ENCODE measurements at places on chromosomes 3 and 15.

GRCh38 chr15:36325206-36325605 lies 254.2 kb upstream of the CDIN1 start:
- no peak for DNase-seq

DNA sequence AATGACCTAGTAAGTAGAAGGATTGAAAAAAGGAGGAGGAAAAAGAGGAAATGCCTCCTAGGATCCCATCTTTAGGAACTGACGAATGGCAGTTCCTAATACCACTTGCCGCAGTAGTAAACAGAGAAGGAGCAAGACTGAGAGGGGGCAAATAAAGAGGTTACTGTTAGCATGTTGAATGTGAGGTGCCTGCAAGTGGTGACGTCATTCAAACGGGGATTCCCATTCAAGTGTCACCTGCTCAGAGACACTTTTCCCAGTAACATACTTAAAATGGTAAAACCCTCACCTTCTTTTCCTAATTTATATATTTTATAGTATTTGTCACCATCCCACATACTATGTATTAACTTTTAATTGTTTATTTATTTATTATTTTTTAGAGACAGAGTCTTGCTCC lies 178.9 kb downstream of the IL5RA start:
- no peak for DNase-seq

DNA sequence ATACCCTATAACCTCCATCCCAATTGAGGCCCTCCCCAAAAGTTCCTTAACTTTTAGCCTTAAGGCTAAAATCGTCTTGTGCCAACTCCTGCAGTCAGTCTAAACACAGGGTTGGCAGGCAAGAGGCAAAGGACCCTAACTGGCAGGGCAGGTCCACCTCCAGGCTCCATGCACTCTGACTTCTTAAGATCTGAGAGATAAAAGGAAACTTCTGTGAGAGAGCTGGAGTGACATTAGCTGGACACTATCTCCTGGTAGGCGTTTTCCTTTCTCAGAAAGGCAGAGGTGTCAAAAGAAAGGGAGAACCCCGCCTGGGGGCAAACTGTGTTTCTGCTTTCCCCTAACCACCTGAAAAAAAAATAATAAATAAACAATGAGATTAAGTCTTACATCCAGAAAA lies 3.6 kb downstream of the CHSY1 start:
- DNase-seq = no peak

- DNase-seq = no peak
These were observed 31.7 kb downstream of the ATP2B2 start for GRCh38 chr3:10473581-10474274.

DNA sequence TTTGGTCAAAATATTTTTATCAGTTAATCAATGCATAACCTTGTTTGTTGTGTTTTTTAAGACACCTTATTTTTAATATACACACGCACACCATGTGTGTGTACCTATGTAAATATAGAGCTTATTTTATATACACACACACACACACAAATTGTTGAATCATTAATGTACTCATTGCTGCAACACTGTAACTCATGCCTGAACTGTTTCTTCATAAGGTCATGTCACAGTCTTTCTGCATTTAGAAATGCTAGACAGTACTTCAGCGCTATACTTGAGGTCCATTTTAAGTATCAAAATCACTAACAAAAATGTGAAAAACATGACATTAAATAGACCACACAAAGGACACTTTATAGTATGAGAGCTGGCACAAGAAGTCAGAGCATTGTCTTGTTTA lies 589.4 kb downstream of the SI start:
- no peak for DNase-seq

DNA sequence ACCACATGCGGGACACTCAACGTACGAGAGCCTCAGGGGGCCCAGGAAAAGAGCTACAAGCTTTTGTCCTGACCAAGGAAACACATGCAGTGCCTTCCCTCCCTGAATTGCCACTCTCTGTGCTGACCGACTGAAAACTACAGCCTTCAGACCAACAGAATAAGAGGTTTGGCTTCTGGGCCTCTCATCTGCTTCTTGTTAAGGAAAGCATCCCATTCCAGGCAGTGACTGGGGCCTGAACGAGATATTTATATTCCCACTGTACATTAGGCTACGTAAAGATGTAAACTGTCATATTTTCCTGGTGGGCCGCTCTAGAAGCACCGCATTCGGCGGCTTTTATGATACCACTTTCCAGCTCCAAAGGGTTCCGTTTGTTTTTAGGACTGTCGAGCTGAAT lies 208.9 kb upstream of the TPM1 start:
- no peak for DNase-seq

GRCh38 chr3:113174801-113175485 lies 36.4 kb upstream of the BOC start:
- DNase-seq = no peak

- peak; percentile 74 for DNase-seq
These were observed 1.5 kb downstream of the MGA start for GRCh38 chr15:41661518-41662225.

GRCh38 chr15:69976366-69976994 lies 121.2 kb downstream of the TLE3 start:
- DNase-seq = peak; percentile 14

DNA sequence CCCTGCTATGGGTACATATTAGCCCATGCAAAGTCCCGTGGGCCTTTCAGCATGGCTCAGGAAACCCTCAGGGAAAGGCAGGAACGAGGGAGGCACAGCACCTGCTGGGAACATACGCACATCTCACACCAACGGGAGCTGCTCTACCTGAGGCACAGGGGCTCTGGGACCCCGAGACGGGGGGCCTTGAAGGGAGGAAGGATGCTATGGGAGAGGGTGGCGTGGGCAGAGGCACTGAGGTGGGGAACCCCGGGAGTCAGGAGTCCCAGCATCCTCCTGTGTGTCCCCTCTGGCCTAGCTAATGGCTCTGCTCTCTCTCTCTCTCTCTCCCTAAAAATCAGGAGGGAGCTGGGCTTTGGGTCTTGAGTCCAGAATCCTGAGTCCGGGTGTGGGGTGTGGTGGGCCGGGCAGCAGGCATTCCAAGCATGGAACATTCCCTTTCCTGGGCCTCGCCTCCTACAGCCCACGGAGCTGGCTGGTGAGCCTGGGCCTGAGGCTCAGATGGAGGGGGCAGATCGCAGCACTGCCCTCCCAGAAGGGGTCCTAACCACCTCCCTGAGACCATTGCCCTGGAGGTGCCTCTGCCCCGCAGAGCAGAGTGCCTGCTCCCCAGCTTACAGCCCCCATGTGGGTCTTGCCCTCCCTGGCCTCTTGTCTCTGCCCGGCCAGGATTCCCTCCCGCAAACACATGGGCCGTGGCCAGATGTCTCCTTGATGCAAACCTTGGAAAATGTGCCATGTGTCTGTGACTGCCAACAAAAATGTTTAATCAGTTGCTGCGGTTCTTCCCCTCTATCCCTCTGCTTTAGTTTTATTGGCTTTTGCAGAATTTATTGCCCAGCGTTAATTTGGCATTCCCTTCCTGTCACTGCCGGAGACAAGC lies 101.6 kb downstream of the TMEM266 start:
- no peak for DNase-seq

- DNase-seq = no peak
These were observed 1.6 kb downstream of the RPP25 start for GRCh38 chr15:74955017-74955416.

- no peak for DNase-seq
These were observed 29.2 kb downstream of the PLOD2 start for GRCh38 chr3:146131616-146132410.

GRCh38 chr3:100155128-100155527 lies 40.8 kb upstream of the FILIP1L start:
- DNase-seq = no peak

- DNase-seq = no peak
These were observed 12.4 kb upstream of the TPM1 start for GRCh38 chr15:63030101-63030551.

- no peak for DNase-seq
These were observed 127.1 kb upstream of the RBMS3 start for GRCh38 chr3:29153811-29154210.

DNA sequence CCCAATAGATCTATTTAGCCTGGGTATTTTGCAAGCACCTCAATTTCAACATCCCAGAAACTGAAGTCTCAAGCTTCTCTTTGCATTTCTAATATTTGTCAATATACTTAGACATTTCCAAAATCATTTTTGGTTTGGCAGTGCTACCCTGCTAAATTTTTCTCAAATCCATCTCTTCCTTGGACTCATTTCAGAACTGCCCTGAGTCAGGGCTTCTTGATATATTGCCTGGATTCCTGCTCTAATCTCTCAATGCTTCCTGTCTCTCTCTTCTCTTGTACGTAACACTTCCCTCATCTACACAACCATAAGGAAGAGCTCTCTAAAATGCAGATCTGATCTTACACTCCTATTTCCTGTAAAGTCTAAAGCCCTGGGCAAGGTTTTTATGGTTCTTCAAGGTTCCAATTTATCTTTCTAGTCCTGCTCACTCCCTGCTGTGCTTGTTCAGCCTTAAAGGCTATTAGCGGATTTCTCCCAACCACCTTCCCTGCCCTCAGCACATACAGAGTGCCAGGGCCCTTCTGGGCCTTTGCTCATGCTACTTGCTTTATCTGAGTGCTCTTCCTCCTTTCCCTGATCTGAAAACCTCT lies 53.0 kb upstream of the MME start:
- DNase-seq = no peak

DNA sequence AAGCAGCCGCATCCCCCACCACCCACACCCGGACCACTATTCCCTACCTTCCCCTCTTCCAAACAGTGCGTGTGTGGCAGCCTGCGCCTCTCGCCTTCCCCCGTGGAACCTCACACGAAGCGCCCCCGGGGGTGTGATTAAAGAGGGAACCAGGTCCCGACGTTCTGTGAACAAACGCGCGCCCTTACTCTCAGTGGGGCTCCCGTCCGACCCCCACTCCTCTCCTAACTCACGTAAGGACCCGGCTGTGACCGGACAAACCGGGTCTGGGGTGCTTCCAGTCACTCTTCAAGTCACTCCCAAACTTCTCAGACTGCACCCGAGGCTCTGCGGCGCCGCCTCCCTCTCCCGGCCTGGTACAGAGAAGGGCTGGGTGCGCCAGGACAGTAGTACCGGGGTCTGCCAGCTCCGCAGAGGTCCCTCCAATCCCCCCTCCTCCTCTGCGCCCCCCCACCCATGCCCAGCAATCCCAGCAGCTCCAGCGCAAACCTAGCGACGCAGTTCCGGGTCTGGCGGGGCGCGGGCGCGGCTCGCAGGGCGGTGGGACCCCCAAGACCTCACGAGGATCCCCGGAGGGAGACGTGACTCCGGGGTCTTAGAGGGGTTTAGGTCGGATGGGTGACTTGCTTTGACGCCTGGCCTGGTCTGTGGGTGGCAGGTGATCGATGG lies 574 bp downstream of the DUOXA1 start:
- DNase-seq = no peak

GRCh38 chr3:59510576-59510975 lies 460.8 kb upstream of the CFAP20DC start:
- no peak for DNase-seq

- DNase-seq = no peak
These were observed 420.7 kb downstream of the ZNF385D start for GRCh38 chr3:21330293-21330692.

DNA sequence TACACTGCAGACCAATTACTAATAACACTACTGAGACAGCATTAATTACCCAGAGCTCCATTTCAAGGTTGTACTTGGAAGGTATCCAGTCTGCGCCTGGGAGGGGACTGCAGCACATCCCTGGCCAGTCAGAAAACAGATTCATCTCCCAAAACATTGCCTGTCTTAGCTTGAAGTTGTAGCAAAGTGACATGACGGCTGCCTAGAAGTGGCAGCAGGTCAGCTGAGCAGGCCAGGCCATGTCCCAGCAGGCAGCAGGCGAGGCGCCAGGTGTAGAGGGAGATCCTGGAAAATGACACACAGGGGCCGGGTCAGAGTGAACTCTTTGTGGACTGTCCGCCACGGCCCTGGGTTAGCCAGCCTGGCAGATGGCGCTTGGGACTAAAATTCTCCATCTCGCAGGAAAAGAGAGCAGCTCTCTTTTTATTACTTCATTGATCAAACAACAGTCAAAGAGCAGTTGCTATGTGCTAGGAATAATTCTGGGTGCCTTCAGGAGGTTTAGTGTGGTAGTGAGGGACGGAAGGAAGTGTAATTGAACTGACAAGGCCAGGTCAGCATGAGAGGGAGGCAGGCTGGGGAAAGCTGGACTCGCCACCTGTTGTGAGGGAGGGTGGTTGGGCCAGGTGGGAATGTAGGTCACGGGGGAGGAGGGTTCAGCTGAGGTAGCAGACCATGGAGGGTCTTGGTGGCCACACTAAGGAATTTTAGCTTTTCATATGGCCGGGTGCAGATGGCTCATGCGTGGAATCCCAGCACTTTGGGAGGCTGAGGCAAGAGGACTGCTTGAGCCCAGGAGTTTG lies 1.3 kb upstream of the MAP6D1 start:
- DNase-seq = no peak

GRCh38 chr3:124297062-124297980 lies 305.4 kb upstream of the ROPN1 start:
- DNase-seq = no peak

DNA sequence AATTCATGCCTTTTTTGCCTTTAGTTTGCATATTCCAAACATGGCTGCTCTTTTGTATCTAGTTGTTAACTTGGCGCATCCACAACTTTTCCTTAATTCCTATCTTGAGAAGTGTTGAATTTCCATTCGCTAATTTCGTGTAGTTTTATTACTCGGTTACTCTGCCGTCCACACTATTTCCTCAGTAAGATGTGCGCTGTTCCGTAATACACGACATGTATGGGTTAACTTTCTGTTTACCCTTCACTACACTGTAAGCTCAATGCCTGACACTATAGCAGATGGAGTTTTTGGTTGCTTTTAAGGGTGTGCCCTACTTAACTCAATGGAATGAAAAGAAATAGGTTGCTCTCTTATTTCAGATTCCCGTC lies 724 bp downstream of the RPSA start:
- DNase-seq = no peak

- no peak for DNase-seq
These were observed 275.5 kb downstream of the FAM43A start for GRCh38 chr3:194961149-194961548.

GRCh38 chr15:99197856-99198255 lies 51.5 kb downstream of the TTC23 start:
- no peak for DNase-seq

DNA sequence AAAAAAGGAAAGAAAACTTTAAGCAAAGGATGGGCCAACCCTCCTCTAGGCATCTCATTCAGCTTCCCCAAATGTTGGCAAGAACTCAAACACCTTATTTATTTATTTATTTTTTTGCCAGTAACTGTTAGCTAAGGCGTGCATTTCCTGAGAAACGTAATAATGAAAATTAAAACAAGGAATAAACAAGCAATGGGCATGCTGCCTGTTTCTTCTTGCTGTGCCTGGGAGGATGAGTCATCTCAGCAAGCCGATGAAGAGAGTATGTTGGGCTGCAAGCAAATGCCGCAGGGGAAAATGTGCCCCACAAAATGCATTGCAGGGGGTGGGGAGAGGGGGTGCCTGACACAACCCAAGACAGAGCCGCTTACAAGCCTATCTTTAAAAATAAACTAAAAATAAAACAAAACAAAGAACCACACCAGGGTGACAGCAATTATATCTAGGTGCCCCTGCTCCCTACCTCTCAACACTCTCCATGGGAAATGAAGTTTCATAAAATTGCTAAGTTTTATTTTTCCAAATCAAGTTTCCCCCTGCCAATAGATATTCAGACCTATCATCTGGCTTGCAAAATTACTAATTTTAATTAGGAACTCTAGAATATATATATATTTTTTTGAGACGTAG lies 40.3 kb downstream of the EIF4E3 start:
- DNase-seq = no peak

- peak; percentile 85 for DNase-seq
These were observed at the start of gene SPINT1 for GRCh38 chr15:40843885-40844695. TSS of gene SPINT1 (plus strand) at chr15:40844048. CDS start at chr15:40844555, 507 bp downstream.

Data from stimulated activated CD4-positive, alpha-beta T cell treated with anti-CD3 and anti-CD28 coated beads, Interleukin-4, amount 100 ng/mL, for 4 hours (primary cell).